Testis (tissue), 5 donors: ENCODE measurements at places on chromosomes 3 and 15. TPM values are rescaled to one million over a fixed set of nuclear protein-coding genes. Genes with fewer than 3 reads are reported as not detected.

GRCh38 chr3:10406414-10406813, 85.5 kb upstream of the SEC13 start:
- no peaks in the 10 kb centered on the region for H3K36me3 ChIP-seq
- no peak overlapping the region for H3K4me3 ChIP-seq
- no peak overlapping the region for H3K27ac ChIP-seq
- no peaks in the 10 kb centered on the region for H3K4me1 ChIP-seq
- DNase-seq, result no peak
- H3K27me3 ChIP-seq, result no peaks in the 10 kb centered on the region

DNA sequence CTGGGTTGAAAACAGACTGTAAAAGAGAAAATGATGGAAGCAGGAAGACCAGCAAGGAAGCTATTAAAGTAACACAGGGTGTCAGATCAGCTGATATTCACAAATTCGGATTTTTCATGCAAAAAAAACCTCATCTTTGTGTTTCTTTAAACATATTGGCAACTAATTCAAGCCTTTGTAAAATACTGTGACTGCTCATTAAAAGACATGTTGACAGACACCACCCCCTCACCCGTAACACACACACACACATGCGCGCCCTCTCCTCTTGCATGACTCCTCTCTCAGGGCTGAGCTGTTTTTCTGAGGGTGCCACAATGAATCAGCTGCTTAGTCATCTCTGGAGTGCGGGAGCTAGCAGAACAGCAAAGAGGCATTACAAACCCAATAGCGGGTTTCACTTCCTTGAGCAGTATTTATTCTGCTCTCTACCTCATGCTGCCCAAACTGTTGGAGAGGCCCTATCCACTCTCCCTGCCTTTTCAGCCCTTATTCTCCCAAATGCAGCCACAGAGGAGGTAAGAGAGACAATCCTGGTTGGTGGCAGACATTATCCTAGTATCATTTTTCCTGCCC, 35.8 kb upstream of the CCDC80 start:
- H3K36me3 ChIP-seq, result no peaks in the 10 kb centered on the region
- H3K4me1 ChIP-seq, result no peaks in the 10 kb centered on the region
- H3K4me3 ChIP-seq, result no peak overlapping the region
- no peak overlapping the region for H3K27ac ChIP-seq

- H3K4me1 ChIP-seq, result no peaks in the 10 kb centered on the region
- H3K27ac ChIP-seq, result no peak overlapping the region
- H3K27me3 ChIP-seq, result no peaks in the 10 kb centered on the region
- no peak overlapping the region for H3K4me3 ChIP-seq
Measured at GRCh38 chr3:74489050-74489792, 125.2 kb downstream of the CNTN3 start.

DNA sequence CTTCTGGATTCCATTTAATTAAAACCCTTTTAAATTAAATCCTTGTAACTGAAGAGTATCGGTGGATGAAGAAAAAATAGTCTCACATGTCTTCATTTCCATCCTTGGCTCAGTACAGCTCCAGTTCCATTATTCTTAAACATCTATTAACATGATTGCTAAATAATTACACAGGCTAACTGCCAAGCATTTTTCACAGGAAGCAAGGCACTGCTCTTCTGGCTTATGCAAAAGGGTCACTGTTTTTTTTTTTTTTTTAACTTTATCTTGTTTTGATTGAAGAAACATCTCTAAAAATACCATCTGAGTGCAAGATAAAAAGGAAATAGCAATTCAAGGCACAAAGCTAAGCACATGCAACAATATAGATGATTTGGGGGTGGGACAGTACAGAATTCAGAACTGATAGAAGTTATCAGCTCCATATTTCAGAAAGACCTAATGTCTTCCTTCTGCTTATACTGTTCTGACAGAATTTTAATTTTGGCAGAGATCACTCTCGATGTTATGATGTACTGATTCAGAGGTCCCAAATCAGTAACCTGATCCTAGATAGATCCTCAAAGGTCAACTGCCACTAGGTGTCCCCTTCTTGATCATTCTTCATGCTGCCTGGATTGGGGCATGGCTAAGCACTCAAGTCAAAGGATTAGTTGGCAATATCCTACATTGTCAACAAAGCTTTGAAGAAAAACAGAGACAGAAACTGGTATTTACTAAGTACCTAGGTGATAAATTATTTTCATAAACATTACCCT, 57.8 kb upstream of the ACTC1 start:
- H3K27me3 ChIP-seq, result no peaks in the 10 kb centered on the region
- no peaks in the 10 kb centered on the region for H3K36me3 ChIP-seq
- H3K4me1 ChIP-seq, result no peaks in the 10 kb centered on the region
- no peak overlapping the region for H3K4me3 ChIP-seq
- no peak overlapping the region for H3K27ac ChIP-seq

DNA sequence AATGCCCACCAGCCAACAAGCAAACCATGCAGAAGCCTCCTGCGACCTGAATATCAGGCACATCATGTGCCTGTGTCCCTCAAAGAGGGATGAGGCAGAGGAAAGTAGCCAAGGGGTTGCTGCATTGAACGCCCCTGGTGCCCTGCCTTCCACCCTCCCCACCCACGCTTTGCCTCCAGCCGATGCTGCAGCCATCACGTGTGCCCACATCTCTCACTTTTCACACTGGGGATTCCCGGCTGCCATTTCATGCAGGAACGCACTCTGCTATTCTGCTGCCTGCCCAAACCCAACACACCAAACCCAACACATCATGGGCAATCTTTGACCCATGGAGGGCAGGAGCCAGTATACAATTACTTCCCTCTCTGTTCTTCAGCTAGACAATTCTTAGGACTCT, 462.2 kb upstream of the PROK2 start:
- no peaks in the 10 kb centered on the region for H3K36me3 ChIP-seq
- H3K4me1 ChIP-seq, result peaks cover 8% of the 10 kb centered on the region
- no peaks in the 10 kb centered on the region for H3K27me3 ChIP-seq
- no peak for DNase-seq
- no peak overlapping the region for H3K27ac ChIP-seq
- H3K4me3 ChIP-seq, result no peak overlapping the region

DNA sequence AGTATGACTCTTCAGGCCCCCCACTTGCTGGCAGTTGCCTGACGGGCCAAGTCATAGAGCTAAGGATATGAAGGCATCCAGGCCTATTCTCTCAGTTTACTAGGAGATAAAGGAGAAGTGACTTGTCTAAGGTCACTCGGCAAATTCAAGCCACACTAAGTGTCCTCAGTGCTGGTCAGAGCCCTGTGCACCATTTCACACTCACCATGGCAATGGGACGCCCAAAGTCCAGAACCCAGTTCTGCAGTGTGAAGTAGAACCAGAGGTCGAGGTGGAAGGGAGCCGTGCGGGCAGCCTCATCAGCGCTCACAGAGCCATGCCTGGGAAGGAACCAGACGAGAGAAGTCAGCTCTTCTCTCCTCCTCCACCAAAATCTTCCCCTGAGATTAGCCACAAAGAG, 11.2 kb downstream of the CLN6 start:
- DNase-seq, result no peak
- no peak overlapping the region for H3K27ac ChIP-seq
- H3K4me1 ChIP-seq, result no peaks in the 10 kb centered on the region
- no peaks in the 10 kb centered on the region for H3K27me3 ChIP-seq

DNA sequence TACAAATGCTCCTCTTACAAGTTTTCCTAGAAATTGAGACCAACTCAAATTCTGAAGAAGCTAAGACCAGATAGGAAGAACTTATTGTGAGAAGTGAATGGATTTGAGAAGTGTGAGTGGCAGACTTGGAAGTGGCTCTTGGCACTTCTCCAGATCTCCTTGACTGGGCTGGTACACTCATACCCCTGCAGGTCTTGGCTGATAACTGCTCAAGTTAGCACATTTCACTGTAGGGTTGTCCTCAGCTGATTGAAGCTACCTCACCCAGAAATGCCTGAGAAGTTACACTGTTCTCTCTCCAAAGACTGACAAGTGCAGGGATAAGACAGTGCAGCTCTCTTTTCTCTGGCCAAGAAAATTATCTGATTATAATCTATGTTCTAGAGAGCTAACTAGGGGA, 16.5 kb upstream of the CLDN1 start:
- no peaks in the 10 kb centered on the region for H3K4me1 ChIP-seq
- H3K27me3 ChIP-seq, result no peaks in the 10 kb centered on the region
- no peaks in the 10 kb centered on the region for H3K36me3 ChIP-seq
- DNase-seq, result no peak

GRCh38 chr3:27914199-27914598, 192.1 kb upstream of the EOMES start:
- no peak for DNase-seq
- no peak overlapping the region for H3K27ac ChIP-seq
- no peaks in the 10 kb centered on the region for H3K27me3 ChIP-seq
- no peak overlapping the region for H3K4me3 ChIP-seq
- H3K36me3 ChIP-seq, result no peaks in the 10 kb centered on the region

DNA sequence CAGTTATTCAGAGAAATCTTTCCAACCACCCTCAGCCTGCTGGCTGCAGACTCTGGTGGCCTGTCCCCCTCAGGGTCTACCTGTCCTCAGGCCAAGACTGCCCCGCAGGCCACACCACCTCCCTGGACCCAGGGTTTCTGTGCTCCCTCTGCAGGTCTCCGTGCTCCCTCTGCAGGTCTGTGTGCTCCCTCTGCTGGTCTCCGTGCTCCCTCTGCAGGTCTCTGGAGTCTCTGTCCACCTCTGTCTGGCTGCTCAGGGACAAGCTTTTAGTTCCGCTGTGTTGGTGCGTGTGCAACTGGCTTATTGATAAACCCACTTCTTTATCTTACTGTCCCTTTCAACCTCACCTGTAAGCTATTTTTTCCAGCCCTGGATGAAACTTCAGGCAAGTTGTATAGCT, 30.1 kb downstream of the BDH1 start:
- H3K27ac ChIP-seq, result no peak overlapping the region
- H3K27me3 ChIP-seq, result no peaks in the 10 kb centered on the region
- H3K36me3 ChIP-seq, result no peaks in the 10 kb centered on the region
- DNase-seq, result no peak

STRIT1 gene
- total RNA-seq, result not detected
